ENCODE measurements at places on chromosomes 2 and 18.

DNA sequence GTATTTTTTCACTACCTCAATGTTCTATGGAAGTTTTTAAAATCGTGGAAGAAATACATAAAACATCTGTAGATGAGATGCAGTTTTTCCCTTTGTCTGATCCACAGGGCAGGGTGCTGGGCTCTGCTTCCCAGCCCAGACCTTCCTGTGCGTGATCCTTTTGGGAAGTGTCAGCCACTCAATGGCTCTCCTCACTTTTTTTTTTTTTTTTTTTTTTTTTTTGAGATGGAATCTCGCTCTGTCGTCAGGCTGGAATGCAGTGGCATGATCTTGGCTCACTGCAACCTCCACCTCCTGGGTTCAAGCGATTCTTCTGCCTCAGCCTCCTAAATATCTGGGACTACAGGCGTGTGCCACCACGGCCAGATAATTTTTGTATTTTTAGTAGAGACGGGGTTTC is 32.8 kb downstream of the SOWAHC start:
- no peak for DNase-seq

GRCh38 chr2:138831154-138831553 is 51.0 kb upstream of the NXPH2 start:
- DNase-seq, result no peak

- peak; percentile 20 for DNase-seq
Observed at GRCh38 chr18:77220726-77221125, 28.9 kb upstream of the GALR1 start.

GRCh38 chr18:36155851-36156757 is 26.4 kb downstream of the ELP2 start:
- no peak for DNase-seq

GRCh38 chr18:48942086-48942485 is 8.7 kb downstream of the SMAD7 start:
- no peak for DNase-seq

DNA sequence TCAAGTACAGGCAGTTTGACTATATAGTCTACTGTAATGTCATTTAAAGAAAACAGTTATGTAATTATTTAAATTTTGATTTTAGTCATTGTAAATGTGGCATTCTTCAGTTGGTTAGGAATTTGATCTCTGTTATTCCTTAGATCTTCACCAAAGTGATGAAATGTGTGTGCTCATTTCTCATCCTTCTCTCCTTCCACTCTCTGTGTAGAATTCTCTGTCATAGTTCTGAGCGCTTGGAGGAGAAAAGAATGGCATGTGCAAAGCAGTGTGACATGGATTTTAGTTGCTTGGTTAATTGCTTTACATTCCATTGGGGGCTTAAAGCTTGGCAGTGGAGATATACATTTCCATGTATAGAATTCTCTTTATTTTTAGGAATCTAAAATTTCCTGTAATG is 14.8 kb downstream of the PIK3C3 start:
- no peak for DNase-seq

GRCh38 chr2:240189686-240190085 is 49.2 kb upstream of the OTOS start:
- DNase-seq, result no peak

- no peak for DNase-seq
Observed at GRCh38 chr2:150159300-150159699, 328.2 kb downstream of the RND3 start.

DNA sequence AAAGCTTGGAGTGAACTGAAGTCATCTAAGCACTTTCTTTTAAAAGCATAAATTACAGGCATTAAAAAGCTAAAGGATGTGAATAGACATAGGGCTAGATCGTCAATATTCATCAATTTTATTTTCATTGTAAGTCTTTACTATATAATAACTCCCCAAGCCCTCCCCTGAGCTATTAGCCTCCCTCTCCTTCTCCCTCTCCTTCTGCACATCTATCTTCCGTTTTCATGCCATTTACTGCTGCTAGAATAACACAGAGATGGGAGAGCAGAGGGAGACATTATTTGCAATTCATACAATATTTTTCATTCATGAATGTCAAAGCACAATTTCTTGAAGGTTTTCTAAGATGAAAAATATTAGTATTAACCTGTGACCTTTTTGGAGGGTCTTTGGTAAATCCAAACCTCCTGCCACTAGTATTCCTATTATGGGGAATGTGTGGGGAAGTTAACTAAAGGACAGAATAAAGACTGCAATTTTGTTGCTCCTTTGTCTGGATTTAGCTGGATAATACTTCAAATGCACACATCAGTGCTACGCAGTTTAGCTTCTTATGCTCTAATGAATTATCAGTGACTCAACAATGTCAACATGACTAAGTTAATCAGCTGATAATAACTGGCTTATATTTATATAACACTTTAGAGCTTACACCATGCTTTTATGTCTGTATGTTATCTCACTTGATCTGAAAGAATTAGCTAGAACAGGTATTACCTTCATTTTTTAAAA is 28.2 kb upstream of the MFF start:
- DNase-seq, result no peak

DNA sequence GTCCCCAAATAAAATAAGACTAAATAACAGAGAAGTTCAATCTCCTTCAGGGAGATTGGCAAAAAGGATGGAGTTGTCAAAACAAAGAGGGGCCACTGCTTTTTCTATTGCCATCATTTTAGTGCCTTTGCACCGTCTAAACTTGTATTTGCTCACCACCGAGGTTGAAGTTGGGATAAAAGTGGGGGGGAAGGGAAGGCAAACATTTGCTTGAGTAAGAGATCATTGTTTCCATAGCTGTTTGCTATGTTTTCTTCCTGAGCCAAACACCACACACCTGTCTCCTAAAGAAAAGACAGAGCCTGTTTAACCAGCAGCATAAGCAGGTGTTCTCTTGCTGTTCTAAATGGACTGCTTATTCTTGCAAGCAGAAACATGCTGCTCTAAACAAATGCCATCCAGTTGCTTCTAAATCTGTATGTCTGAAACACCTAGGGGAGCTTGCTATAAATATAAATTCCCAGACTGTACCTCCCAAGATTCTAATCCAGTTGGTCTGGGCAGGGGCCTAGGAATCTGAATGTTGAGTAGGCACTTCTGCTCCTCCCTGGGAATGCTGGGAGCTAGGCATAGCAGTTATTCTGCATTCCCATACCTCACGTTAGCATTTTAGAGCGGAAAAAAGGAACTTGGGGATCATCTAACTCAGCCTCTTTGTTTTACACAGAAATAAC is 179.4 kb upstream of the ARL4C start:
- DNase-seq, result no peak

DNA sequence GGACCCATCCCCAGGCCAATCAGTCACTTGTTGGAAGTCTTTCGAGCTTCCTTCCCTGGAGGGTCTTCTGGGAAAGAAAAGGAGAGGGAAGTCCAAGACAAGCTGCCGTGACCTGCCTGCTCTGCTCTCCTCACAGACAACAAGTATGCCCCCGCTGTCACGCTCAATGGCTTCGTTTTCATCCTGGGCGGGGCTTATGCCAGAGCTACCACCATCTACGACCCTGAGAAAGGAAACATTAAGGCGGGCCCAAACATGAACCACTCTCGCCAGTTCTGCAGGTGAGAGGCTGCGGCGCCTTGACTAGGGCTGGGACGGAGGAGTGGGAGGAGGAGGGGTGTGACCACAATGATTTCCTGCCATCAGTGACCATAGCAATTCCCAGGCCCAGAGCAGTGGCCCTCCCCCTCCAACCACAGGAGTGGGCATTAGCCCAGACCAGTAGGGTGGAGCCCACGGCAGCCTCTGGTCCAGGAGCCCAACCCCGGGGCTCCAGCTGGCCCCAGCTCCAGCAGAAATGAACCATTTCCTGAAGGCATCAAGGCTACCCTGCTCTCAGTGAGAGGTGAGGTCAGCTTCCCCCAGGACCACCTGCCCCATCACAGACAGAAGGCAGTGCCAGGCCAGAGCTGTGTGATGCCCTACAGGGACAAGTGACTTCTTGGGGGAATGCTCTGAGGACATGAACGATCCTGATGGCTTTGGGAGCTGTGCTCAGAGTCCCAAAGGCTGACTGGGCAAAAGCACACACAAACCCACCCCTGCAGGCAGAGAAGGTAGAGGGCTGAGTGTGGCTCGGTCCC is 223.1 kb downstream of the ATAD2B start:
- no peak for DNase-seq

GRCh38 chr2:181790716-181791649 is 100.5 kb upstream of the ITPRID2 start:
- no peak for DNase-seq

GRCh38 chr2:106053581-106053980 is 140.5 kb downstream of the UXS1 start:
- DNase-seq, result no peak

DNA sequence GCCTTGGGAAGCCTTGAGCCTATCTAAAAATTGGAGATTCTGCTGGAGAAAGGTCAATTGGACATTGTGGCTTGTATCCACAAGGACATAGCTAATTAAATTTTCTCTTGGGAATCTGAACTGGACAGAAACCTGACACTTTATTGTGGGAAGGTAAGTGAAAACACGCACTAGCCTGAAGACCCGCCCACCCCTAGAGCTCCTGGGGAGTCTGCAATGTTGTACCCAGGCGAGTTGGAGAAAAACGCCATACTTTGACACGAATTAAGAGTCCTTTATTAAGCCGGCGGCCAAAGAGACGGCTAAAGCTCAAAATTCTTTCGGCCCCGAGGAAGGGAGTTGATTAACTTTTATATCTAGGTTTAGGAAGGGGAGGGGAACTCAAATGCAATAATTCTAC is 1.2 kb upstream of the ZNF892 start:
- no peak for DNase-seq

- DNase-seq, result no peak
Observed at GRCh38 chr2:159046966-159047365, 78.5 kb downstream of the TANC1 start.

DNA sequence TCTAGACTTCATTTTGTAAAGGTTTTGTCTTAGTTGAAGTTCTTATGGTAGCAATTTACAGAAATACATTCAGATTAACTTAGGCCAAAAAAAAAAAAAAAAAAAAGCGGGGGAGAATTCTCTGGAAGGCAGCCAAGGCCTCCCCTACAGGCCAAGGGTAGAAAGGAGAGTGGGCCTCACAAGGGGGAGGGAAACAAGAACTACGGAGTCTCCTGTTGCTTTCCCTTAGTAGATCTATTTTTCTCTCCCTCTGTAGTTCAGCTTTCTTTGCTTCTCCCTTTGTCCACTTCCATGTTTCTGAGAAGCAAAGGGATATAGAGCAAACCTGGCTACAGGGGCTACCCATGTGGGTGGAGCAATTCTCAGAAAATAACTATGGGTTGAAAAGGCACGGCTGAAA is 2.4 kb upstream of the STK11IP start:
- DNase-seq, result no peak

- DNase-seq, result peak; percentile 80
Observed at GRCh38 chr2:72770879-72771461, 54.9 kb downstream of the EXOC6B start.

DNA sequence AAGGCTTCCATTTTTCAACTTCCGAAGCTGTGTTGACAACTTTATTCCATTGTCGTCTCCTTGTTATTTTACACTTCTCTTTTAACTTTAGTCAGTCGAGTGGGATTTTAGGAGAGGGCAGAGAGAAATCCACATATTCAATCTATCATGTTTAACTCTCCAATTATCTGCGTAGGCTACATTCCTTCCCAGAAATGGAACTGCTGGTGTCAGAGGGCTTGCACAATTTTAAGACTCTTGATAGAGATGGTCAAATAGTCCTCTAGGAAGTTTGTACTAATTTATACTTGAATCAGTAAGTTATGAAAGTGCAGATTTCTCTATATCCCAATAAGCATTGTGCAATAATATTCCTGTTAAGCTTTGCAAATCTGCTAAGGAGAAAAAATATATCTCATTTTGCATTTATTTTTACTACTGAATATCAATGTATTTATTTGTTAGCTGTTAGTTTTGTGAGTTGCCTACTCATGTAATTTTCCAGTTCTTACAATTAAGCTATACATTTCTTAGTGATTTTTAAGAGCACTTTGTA is 95.6 kb downstream of the CYP26B1 start:
- DNase-seq, result no peak

GRCh38 chr18:60391571-60392226 is 19.1 kb upstream of the MC4R start:
- no peak for DNase-seq

- peak; percentile 28 for DNase-seq
Observed at GRCh38 chr2:172972005-172972619, 103.5 kb upstream of the MAP3K20 start.

GRCh38 chr2:158618891-158619490 is 162.2 kb downstream of the PKP4 start:
- DNase-seq, result no peak

- DNase-seq, result no peak
Observed at GRCh38 chr18:32366586-32367538, 103.8 kb downstream of the GAREM1 start.

DNA sequence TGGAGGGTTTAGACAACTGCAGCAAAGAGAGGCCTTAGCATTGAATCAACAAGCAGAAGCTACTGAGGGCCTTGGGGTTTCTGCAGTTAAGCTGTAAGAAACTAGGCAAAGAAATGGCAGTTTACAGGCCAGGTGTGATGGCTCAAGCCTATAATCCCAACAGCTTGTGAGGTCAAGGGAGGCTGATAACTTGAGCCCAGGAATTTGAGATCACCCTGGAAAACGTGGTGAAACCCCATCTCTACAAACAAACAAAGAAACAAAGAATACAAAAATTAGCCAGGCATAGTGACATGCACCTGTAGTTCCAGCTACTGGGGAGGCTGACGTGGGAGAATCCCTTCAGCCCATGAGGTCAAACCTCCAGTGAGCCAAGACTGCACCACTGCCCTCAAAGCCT is 421.6 kb upstream of the CHST9 start:
- no peak for DNase-seq

DNA sequence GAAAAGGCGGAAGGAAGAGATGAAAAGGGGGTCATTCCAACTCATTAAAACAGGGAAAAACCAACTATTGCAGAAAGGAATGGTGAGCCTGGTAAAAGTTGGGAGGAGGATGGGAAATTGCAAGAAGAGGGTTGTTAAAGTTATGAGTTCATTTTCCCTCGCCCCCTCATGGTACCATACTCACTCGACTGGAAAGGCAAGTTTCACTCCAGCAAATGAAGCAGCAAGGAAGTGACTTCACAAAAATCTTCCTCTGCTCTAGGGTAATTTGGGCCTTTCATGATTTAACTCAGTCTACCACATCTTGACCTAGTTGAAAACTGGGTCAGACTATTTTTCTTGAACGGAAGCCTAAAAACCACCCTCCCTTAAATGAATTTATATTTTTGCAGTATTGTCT is 22.8 kb upstream of the DAW1 start:
- DNase-seq, result peak; percentile 9

DNA sequence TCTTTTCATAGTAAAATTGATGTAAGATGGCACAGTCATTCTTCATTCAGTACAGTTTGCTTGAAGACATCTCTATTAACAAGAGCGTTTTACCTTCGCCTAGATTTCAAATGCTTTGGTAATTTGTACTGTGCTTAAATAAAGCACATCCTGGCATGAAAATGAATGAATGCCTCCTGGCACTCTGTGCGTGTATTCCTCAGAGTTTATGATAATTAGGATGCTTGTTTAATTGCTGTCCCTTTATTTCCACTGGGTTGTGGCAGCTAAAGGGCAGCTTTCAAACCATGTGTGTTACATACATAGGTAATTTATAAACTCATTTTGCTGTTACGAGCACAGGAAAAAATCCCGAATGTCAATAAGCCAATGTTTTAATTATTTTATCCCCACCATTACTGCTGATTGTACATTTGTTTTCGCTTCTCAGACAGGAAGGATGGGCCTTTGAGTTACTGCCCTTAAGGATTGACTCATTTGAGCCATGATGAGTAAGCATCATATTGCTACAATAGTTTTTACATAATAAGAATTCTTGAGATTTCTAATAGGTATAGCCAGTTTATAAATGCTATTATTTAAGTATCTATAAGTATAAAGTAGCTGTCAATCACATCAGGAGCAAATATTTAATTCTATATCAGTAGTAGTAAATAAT is 516.5 kb downstream of the XIRP2 start:
- DNase-seq, result no peak

GRCh38 chr2:149415086-149415485 is 84.7 kb downstream of the LYPD6 start:
- DNase-seq, result no peak

Data from CD4-positive, alpha-beta T cell treated with Interferon alpha-2 for 1 hour (primary cell).